Progenitor cell of endocrine pancreas (in vitro differentiated cells): ENCODE measurements at places on chromosomes 6 and 20. TPM values are rescaled to one million over a fixed set of nuclear protein-coding genes. Genes with fewer than 3 reads are reported as not detected.

DNA sequence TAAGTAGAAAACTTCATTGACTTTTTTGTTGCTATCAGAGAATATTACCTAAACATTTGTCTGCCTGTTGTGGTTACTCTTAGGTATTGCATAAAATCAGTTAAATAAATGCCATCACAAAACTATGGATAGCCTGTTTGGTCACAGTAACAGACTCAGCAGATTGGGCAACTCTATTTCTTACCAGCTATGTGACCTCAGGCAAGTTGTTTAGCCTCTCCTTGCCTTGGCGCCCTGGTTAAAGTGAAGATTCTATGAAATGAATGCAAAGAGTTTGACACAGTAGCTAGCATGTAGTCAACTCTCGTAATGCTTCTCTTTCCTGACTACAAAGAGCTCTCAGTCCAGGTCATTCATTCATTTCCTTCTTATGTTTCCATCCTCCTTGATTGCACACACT is 82.5 kb upstream of the ID4 start:
- DNase-seq, result no peak

The BEND3 gene
- 22.4 and 23.6 TPM in 2 replicates for total RNA-seq

- DNase-seq, result no peak
Observed at GRCh38 chr6:36121787-36122494, 8.4 kb upstream of the MAPK13 start.

The ZSWIM1 gene
- 13.3 and 15.1 TPM in 2 replicates for total RNA-seq

The PRSS16 gene
- 28.2 and 29.8 TPM in 2 replicates for total RNA-seq

- DNase-seq, result no peak
Observed at GRCh38 chr6:81892891-81893290, 140.4 kb upstream of the TENT5A start.

The UBD gene
- total RNA-seq, result 1.9 and 2.6 TPM in 2 replicates

GRCh38 chr6:143058987-143059386 is 1.7 kb upstream of the AIG1 start:
- DNase-seq, result no peak

- DNase-seq, result no peak
Observed at GRCh38 chr6:54222217-54222616, 86.0 kb upstream of the TINAG start.

GRCh38 chr6:16282370-16282769 is 44.0 kb downstream of the GMPR start:
- no peak for DNase-seq

The EPHA7 gene
- total RNA-seq, result 28.9 and 32.2 TPM in 2 replicates

The PLA2G7 gene
- total RNA-seq, result 0.29 and 0.93 TPM in 2 replicates

DNA sequence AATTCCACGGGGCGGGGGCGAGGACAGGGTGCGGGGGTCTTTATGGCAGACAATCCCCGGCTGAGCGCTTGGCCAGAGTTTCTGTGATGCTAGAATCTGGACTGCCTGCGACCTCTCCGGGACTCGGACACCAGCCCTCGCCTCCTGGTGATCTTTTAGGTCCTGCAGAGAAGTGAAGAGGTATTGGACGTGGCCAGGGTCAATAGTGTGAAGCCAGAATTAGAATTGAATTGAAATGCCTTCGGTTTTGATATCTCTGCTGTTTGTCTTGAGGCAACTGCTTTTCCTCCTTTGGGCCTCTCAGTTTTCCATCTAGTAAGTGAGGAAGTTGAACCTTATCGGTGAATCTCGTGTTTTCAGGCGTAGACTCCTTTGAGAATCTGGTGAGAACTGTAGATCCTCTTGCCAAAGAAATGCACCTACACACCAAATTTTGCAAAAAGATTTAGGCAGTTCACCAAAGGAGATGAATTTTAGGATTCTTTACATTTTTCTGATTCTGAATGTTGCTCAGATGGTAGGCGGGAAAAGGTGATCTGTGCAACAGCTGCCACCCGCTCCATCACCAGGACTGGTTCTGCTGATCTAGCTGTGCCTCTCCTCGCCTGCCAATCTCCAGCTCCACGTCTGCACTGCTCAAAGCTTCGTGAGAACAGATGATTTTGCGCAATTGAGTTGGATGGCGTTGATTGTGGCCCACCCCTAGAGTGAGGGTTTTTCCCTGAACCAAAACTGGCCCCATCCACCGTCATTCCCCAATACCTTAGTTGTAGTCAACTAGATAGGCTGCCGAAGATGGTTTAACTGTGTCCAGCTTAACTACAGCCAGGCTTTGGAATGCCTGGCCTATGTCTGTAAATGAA is 837 bp upstream of the OSER1 start:
- DNase-seq, result no peak

- DNase-seq, result no peak
Observed at GRCh38 chr20:57432862-57433491, 41.8 kb downstream of the RBM38 start.

DNA sequence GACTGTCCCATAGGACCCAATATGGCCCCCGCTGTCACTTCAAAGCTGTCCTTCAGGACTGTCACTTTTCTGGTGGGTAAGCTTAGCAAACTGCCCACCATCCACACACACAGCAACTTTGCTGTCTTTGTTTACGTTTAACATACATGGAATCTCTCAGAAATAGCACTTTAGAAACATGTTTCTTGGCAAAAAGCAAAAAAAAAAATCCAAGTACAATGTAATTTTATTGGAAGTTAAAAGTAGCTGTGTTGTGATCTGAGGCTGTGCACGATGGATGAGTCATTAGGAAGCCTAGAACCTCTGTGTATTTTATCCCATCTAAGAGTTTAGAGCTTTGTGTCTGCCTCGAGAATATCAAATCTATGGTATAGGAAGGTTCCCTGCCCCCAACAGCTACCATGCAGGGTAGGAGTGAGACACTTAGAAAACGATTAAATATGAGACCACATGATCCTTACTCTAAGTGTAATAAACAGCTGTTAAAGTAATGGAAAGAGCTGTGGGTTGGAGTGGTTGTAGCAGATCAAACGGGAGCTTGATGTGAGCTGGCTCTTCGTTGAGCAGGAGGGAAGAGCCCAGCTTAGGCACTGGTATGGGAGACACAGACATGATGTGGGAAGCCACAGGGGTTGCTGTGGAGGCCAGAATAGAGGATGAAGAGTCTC is 119.5 kb downstream of the PLEKHG1 start:
- no peak for DNase-seq

- no peak for DNase-seq
Observed at GRCh38 chr20:57330998-57331397, 1.4 kb downstream of the SPO11 start.

DNA sequence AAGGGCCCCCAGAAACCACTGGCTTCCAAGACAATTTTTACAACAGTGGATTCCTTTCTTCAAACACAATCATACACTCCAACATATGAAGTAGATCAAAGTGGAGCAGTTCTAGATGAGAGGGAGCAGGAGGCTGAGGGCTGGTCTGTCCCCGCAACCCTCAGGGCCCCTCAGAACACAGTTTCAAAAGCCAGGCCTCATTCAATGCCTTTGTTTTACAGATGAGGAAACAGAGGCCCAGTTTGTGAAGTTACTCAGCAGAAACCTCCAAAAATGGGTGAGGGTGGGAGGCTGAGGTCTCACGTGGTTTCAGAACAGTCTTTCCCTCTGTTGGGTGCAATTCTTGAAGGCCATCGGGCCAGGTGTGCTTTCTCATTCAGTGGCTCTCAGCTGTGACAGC is 134.9 kb downstream of the SCML4 start:
- no peak for DNase-seq

The EFCAB8 gene
- 0.29 and 0.91 TPM in 2 replicates for total RNA-seq

The ERVFRD-1 gene
- total RNA-seq, result not detected in 2 replicates

The BMP2 gene
- 17.6 and 21.1 TPM in 2 replicates for total RNA-seq

The PTCHD4 gene
- total RNA-seq, result 2.7 and 4.8 TPM in 2 replicates

- DNase-seq, result no peak
Observed at GRCh38 chr6:163577404-163577803, 162.9 kb downstream of the QKI start.

The CEP162 gene
- total RNA-seq, result 23.2 and 26.5 TPM in 2 replicates

DNA sequence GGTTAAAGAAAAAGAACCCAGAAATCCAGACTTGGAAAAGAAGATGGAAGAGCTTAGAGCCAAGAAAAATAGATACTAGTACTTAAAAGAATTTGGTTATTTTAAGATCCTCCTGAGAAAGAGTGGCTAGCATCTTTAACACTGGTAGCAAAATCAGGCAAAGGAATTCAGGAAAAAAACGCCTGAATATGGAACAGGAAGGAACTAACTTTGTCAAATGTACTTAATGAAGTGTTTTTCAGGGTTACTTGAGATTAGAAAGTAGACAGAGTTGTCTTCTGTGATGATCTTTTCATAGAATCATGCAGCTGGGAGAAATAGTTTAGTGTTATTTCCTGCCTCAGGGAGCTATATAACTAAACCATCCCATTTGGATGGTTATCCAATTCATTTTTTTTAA is 50.8 kb upstream of the SASH1 start:
- no peak for DNase-seq

GRCh38 chr6:110563711-110564110 is 87.3 kb upstream of the SLC22A16 start:
- DNase-seq, result no peak

DNA sequence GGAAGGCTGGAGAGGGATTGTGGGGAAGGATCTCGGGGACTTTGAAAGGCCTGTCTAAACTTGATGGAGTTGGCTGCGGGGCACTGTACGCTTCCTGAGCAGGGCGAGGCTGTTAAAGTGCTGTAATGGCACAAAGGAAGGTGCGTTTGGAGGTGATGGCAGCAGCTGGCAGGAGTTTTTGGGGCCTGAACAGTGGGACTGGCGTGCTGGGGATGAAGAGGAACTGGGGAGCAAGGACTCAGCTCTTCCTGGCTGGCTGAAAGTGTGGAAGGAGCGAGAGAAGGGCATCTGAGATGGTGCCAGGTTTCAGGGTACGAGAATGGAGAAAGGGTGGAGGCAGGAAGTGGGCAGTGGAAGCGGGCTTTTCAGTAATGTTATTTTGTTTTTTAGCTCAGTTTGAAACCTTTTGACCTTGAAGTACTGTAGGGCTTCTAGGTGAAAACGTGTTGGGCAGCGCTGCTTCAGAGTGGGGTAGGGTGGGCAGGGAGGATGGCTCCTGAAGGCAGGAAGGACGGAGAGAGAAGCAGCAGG is 8.0 kb downstream of the TMEM181 start:
- no peak for DNase-seq

GRCh38 chr6:73389854-73390253 is 4.8 kb upstream of the DDX43 start:
- DNase-seq, result no peak

DNA sequence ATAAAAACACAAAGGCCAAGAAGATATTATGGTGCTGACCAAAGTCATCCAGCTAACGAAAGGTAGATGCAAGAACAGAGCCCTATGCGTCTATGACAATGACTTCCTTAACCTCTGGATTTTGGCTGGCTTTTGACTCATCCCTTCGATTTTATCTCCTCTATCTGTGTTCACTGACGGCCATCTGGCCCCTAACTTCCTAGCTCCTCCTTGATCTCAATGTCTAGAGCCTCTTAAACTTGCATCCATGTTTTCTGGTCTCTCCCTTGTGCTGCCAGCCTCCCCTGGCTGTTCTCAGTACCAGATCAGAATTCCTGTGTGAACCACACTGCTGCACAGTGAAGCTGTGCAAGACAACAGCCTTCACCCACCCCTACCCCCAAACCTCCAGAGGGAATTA is 452.9 kb downstream of the UTRN start:
- no peak for DNase-seq

- DNase-seq, result no peak
Observed at GRCh38 chr6:115890238-115890637, 170.5 kb downstream of the FRK start.

GRCh38 chr6:25463441-25463840 is 184.3 kb downstream of the CARMIL1 start:
- no peak for DNase-seq

- DNase-seq, result no peak
Observed at GRCh38 chr20:10978713-10979112, 304.9 kb upstream of the JAG1 start.

The HDGFL1 gene
- not detected in 2 replicates for total RNA-seq

The RIN2 gene
- total RNA-seq, result 36.0 and 36.1 TPM in 2 replicates

DNA sequence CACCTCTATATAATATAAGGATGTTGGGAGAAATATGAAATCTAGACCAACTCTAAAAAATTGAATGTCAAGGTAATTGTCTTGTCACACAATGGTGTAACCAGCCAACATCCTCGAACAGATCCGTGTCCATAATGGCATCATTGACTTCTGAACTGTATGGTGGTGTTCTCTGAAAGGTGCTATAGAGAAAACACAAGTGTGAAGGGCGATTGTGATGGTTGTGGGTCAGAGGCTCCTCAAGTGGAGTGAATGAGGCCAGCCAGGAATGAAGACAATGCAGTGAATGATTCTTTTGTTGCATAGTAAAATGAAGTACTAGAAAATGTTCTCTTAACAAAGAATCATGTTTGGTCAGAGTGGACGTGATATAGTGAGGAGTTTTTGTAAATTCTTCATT is 58.3 kb downstream of the CARMIL1 start:
- no peak for DNase-seq

- DNase-seq, result no peak
Observed at GRCh38 chr20:1946442-1946761, 47.5 kb downstream of the PDYN start.

The MCCD1 gene
- not detected in 2 replicates for total RNA-seq

DNA sequence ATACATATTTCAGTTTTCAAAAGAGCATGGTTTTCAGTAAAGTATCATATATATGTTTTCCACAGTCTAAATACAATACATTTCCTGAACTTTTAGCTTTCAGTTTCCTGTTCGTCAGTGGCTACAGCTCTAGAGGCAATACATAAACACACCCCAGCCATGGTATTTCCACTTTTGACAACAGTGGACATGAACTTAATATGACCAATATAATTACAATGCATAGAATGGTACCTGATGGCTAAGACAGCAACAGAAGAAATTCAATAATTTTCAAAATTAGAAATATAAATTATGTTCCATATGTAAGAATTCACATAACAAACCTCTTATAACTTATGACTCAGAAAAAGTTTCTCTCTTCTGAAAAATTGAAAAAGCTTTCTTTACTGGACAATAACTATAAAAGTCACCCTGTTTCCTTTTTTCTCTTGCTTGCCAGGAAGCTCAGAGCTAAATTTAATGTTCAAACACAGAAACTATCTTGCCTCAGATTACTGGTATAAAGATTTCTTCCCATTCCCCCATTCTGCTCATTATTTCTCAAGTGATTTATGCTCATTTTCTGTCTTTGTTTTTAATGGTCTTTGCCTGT is 19.2 kb downstream of the FKBP5 start:
- DNase-seq, result no peak

The PPIL1 gene
- 53.1 and 53.2 TPM in 2 replicates for total RNA-seq

GRCh38 chr20:3221398-3222226 is 12.3 kb downstream of the ITPA start:
- DNase-seq, result no peak

GRCh38 chr6:94468830-94469229 is 1049.5 kb upstream of the EPHA7 start:
- no peak for DNase-seq

The CSNK2B gene
- 163 and 165 TPM in 2 replicates for total RNA-seq

DNA sequence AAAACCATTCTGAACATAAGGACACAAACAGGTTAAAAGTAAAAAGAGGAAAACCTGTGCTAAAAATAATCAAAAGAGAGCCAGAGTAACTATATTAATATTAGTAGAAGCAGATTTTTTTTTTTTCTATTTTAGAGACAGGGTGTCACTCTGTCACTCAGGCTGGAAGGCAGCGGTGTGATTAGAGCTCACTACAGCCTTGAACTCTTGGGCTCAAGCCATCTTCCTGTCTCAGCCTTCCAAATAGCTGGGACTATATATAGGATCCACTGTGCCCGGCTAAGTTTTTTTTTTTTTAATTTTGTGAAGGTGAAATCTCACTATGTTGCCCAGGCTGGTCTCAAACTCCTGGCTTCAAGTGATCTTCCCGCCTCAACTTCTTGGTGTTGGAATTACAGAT is 33.4 kb upstream of the PLN start:
- no peak for DNase-seq
